Neuronal stem cell (in vitro differentiated cells): ENCODE measurements at places on chromosomes 7 and 10.

DNA sequence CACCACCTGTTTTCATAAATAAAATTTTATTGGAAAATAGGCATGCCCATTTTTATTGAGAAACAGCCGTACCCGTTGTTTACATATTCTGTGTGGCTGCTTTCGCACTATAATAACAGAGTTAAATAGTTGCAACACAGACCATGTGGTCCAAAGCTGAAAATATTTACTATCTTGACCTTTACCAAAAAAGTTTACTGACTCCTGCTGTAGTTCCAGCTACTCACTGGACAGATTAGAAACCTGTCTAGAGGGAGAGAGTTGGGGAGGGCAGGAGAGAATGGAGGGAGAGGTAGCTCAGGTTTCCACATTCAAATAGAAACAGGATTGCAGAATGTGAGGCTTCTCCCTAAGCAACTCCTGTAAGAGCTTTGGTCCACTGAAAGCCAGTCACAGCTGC, 55.1 kb upstream of the GLCCI1 start:
- DNase-seq, result no peak
- no peaks in the 10 kb centered on the region for H3K36me3 ChIP-seq
- H3K4me3 ChIP-seq, result no peak overlapping the region

DNA sequence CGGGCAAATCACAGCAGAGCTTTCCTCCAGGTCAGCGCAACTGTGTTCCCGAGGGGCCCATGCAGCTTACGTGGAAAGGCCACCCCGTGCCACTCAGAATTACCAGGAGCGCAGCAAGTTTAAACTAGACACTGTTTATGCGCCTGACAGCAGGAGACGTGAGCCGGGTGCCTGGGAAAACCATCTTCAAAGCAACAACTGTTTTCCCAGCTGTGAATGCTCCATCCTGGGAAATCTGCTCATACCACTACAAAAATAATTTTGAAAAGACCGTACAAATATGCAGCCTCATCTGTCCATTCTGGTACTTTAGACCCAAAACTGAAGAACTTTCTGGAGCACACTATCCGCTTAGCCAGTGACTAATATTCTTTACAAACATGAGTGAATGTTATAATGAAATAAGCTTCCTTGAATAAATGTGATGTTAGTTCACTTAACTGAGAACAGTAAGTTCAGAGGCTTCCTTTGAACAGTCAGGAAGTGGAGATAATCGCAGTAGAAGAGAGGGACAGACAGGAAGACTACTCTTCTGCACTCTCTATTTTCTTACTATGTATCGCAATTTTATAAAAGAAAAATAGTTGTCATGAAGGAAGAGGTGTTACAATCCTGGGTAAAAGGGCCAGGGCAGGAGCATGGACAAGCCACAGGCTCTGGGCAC, 16.7 kb downstream of the GPER1 start:
- H3K27me3 ChIP-seq, result no peaks in the 10 kb centered on the region
- peaks cover 3% of the 10 kb centered on the region for H3K36me3 ChIP-seq
- no peak for DNase-seq
- H3K4me3 ChIP-seq, result no peak overlapping the region
- peaks cover 11% of the 10 kb centered on the region for H3K4me1 ChIP-seq
- H3K27ac ChIP-seq, result no peak overlapping the region

GRCh38 chr7:137462074-137462715, 118.7 kb upstream of the PTN start:
- H3K4me3 ChIP-seq, result no peak overlapping the region
- no peaks in the 10 kb centered on the region for H3K27me3 ChIP-seq
- H3K27ac ChIP-seq, result no peak overlapping the region
- H3K4me1 ChIP-seq, result peaks cover 1% of the 10 kb centered on the region
- no peaks in the 10 kb centered on the region for H3K36me3 ChIP-seq

DNA sequence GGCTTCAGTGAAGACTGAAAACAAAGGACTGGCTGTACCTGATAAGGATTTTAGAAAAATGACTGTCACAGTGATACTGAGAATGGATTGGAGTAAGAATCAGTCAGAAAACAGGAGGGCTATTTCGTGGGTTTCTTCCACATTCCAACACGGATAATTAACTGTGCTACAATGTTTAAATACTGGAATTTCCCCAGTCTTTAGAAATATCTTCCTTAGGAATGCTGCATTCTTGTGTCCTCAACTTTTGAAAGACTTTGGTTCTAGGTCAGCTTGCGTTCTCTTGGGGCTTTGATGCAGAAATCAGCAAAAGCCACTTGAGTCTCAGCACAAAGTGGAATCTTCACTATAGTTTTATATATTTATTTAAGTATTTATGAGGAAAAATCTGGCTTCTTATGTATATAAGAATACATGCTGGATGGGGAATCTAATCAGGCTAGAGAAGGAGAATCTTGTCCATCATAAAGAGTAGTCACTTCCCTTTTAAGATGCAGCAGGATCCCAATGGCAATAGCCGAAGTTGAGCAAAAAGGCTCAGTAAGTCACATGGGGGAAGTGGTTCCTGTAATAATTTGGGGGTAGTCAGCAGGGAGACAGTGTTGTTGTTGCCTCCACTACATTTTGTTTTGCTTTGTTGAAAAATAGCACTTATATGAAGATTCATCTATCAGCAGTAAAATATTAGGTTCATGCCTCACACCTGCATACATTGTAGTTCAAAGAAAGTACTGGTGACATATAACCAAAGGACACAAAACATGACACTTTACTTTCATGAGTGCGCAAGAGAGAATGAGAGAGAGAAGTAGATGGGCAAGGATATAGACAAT, 86.0 kb downstream of the CH25H start:
- H3K4me3 ChIP-seq, result no peak overlapping the region
- no peaks in the 10 kb centered on the region for H3K27me3 ChIP-seq
- DNase-seq, result no peak
- no peaks in the 10 kb centered on the region for H3K4me1 ChIP-seq
- no peak overlapping the region for H3K27ac ChIP-seq

DNA sequence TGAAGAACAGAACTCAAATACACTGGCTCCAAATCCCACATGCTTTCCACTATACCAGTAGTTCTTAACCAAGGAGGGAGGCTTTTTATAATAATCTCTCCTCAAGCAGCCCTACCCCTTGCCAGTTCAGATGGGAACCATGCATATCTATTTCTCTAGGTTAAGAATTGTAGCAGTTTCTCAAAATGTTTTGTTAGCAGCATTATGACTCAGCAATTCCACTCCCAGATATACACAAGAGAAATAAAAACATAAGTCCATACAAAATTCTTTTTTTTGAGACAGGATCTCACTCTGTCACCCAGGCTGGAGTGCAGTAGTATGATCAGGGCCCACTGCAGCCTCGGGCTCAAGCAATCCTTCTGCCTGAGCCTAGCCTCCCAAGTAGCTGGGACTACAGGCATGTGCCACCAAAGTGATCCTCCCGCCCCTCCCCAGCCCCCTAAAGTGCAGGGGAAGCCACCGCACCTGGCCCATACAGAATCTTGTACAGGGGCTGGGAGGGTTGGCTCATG, 18.1 kb downstream of the YWHAG start:
- no peaks in the 10 kb centered on the region for H3K4me1 ChIP-seq
- no peak for DNase-seq
- H3K27me3 ChIP-seq, result no peaks in the 10 kb centered on the region

GRCh38 chr7:40979296-40979695, 723.6 kb downstream of the INHBA start:
- DNase-seq, result no peak
- H3K27ac ChIP-seq, result no peak overlapping the region
- H3K4me3 ChIP-seq, result no peak overlapping the region
- H3K27me3 ChIP-seq, result no peaks in the 10 kb centered on the region

DNA sequence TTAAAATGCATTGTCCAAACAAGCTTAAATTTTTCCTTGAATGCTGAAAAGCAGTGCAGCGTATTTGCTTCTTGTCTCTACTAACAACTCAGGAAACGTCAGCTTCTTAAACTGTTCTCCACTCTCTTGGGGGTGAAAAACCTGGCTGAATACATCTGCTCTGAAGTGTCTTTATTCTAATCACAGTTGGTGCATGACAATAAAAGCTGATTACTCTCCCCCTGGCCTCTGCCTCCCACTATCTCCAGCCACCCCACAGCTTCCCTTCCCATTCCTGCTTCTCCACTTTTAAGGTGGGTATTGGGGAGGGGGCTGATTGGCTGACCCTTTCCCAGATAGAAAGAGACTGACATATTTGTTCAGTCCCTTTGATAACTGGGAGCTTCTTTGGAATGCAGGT, 456.0 kb downstream of the SORCS1 start:
- no peak overlapping the region for H3K27ac ChIP-seq
- no peaks in the 10 kb centered on the region for H3K4me1 ChIP-seq
- no peaks in the 10 kb centered on the region for H3K27me3 ChIP-seq
- no peak for DNase-seq

GRCh38 chr7:106179256-106179655, 67.1 kb upstream of the SYPL1 start:
- no peak overlapping the region for H3K4me3 ChIP-seq
- no peaks in the 10 kb centered on the region for H3K27me3 ChIP-seq
- no peak for DNase-seq
- no peaks in the 10 kb centered on the region for H3K36me3 ChIP-seq
- H3K4me1 ChIP-seq, result peaks cover 4% of the 10 kb centered on the region

GRCh38 chr10:12194752-12195271, 879 bp downstream of the NUDT5 start:
- DNase-seq, result no peak
- H3K4me1 ChIP-seq, result peaks cover 2% of the 10 kb centered on the region
- H3K36me3 ChIP-seq, result peaks cover 37% of the 10 kb centered on the region
- H3K4me3 ChIP-seq, result peak overlapping the region; percentile 91

DNA sequence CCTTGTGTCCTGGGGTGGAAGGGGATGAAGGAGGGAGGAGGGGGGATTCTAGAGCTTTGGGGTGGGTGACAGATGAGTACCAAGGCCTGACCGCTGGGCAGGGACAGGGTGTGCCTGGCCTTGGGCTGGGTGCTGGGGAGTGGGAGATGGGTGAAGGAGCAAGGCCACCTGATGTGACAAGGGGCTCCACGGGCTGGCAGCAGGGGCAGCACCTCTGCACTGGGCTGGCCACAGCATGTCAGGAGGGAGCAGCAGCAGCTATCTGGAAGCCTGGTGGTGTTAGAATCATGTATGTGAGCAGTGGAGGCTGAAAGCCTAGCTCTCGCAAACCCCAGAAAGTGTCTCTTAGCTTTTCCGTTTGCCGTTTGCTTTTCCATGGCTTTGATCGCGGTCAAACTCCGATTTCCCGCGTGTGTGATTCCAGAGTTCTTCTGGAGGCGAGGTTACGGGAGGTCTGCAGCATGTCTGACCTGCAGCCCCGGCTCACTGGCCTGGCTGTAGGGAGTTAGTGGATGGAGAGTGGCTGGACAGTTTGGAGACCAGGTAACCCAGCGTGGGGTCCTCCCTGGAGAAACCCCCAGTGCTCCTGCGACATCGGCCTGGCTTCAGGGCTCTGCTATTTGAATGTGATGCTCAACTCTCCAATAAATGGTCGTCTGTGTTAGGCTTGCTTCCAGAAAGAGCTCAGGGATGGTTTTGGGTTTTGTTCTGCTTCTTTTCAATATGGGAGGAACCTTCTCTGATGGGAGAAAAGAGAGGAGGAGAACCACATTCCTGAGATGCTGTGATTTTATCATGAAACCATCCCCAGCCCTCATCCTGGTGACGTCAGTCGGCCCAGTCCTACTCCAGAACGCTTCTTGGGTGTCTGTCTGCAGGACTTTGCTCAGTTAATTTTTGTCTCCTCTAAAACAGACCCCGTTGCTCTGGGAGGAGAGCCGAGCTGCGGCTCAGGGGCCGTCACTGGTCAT, 105.5 kb downstream of the CUX1 start:
- no peak overlapping the region for H3K27ac ChIP-seq
- DNase-seq, result no peak
- no peaks in the 10 kb centered on the region for H3K27me3 ChIP-seq

DNA sequence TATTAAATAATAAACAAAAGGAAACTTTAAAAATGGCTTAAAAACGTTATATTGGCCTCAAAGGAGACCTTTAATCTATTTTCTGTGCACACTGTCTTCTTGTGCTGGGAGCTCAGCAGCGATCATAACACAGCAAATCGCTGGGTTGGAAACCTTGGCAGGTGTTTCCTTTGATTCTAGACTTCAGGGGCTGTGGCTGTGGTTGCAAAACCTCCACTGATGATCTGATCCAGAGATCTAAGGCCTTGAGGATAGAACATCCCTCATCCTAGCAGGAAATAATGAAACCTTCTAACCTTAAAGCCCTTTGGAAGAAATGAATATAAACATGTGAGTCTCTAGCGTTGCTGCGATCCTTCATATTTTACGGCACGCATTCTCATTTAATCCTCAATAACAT, 29.8 kb downstream of the CDHR3 start:
- peaks cover 14% of the 10 kb centered on the region for H3K4me1 ChIP-seq
- no peak overlapping the region for H3K27ac ChIP-seq
- H3K27me3 ChIP-seq, result no peaks in the 10 kb centered on the region
- no peaks in the 10 kb centered on the region for H3K36me3 ChIP-seq

DNA sequence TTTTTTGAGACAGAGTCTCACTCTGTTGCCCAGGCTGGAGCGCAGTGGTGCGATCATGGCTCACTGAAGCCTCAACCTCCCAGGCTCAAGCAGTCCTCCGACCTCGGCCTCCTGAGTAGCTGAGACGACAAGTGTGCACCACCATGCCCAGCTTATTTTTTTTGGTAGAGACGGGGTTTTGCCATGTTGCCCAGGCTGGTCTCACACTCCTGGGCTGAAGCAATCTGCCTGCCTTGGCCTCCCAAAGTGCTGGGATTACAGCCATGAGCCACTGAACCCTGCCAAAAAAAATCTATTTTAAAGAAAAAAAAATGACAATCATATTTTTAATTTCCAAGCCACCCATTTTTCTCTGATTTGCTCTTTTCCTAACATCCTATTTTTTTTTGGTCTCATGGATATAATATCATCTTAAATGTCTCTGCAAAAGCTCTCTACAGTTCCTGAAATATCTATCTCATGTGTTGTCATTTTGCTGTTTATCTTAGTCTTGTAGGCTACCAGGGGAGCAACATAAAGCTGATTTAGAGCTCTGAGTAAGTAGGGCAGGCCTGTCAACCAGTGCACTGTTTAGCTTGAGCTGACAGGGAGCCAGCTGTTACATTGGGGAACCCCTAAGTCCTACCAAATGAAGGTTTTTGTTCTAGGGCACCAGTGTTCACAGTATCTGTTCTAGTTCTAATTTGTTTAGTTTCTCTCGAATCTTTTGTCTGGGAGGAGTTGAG, 29.9 kb upstream of the HBP1 start:
- H3K4me1 ChIP-seq, result no peaks in the 10 kb centered on the region
- H3K36me3 ChIP-seq, result no peaks in the 10 kb centered on the region
- DNase-seq, result no peak

- no peaks in the 10 kb centered on the region for H3K27me3 ChIP-seq
- H3K4me1 ChIP-seq, result no peaks in the 10 kb centered on the region
- H3K27ac ChIP-seq, result no peak overlapping the region
Measured at GRCh38 chr10:17655567-17656146, 11.7 kb downstream of the STAM start.

DNA sequence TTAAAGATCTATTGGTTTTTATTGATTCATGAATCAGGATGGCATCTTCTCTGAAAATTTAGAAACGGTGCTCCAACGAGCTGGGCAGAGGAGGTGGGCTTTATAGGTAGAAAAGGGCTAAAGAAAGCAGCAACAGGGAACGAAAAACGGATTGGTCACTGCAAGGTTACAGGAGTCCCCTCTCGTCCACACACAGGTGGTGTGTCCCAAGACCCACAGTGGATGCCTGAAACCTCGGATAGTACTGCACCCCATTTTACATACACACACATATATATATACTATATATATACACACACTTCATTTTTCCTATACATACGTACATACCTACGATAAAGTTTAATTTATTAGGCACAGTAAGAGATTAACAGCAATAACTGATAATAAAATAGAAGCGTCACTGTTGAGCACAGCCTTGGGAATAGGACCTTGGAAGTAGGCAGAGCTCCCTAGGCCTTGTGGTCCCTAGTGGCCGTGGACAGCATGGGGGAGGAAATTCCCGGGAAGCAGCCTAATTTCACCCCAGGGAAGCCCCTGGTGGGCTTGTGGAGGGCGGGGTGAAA, 737 bp upstream of the NUB1 start:
- H3K4me3 ChIP-seq, result no peak overlapping the region
- no peaks in the 10 kb centered on the region for H3K27me3 ChIP-seq
- no peak for DNase-seq
